H4 (cell line): ENCODE measurements at places on chromosomes 5 and 9.

- peak; percentile 3 for DNase-seq
Measured at GRCh38 chr9:93422977-93423616, 28.4 kb upstream of the FAM120A start.

DNA sequence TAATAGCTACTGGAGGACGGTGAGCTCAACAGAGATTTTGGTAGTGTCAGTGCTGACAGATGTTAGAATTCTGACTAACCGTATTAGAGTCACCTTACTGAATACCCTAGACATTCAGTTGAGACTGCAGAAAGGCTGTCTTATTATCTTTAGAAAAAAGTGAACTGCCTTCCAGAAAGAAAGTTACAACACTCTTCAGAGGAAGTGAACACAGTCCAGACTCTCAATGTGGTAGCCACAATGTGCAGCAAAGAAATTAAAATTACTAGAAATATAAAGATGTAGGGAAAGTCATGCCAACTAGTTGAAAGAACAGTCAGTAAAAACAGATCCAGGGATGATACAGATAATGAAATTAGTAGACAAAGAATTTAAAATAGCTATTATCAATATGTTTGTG is 47.1 kb upstream of the COL15A1 start:
- no peak for DNase-seq

DNA sequence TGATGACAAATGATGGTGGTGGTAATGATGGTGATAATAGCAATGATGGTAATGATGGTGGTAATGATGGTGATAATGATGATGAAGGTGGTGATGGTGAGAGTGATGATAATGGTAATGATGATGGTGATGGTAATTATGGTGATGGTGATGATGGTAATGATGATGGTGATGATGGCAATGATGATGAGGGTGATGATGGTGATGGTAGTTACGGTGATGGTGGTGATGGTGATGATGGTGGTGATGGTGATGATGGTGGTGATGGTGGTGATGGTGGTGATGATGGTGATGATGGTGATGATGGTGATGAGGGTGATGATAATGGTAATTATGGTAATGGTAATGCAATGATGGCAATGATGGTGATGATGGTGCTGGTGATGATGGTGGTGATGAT is 91.1 kb downstream of the DAP start:
- no peak for DNase-seq

- no peak for DNase-seq
Measured at GRCh38 chr5:154516475-154516874, 38.4 kb upstream of the HAND1 start.

DNA sequence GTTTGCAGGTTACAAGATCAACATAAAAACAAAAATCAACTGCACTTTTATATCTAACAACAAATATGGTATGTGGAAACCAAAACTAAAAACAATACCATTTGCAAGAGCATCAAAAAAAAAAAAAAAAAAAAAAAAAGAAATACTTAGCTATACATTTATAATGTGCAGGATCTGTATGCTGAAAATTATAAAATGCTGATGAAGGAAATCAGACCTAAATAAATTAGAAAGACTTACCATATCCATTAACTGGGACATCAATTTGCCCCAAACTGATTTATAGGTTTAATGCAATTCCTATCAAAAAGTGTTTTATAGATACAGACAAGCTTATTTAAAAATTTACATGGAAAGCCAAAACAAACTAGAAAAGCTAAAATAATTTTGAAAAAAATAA is 60.4 kb upstream of the OTP start:
- DNase-seq, result no peak

DNA sequence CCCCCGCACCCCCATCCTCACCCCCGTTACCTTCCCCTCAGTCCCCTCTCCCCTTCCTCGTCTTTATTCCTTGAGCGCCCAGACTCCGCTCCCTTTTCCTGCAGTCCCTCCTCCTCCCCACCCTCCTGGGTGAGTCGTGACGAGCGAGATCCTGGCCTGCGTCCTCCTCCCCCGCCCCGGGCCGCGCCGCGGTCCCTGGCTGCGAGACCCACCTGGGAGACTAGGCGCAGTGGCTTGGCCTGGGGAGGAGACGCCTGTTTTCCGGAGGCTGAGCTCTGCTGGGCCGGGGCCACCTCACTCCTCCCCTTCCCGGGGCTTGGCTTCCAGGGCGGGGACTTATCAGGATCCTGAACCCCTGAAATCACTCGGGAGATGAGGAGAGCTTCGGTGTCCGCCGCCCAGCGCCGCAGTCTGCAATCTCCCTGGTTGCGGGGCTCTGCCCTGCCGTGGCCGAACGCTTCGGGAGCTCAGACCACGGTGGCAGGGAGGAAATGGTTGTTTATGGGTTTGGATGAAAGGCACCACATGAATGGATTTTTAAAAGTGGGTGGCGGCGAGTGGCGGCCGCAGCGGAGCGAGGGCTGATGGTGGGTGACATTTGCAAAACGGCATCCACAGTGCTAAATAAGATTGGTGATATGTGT is 984 bp downstream of the STXBP1 start:
- peak; percentile 19 for DNase-seq

DNA sequence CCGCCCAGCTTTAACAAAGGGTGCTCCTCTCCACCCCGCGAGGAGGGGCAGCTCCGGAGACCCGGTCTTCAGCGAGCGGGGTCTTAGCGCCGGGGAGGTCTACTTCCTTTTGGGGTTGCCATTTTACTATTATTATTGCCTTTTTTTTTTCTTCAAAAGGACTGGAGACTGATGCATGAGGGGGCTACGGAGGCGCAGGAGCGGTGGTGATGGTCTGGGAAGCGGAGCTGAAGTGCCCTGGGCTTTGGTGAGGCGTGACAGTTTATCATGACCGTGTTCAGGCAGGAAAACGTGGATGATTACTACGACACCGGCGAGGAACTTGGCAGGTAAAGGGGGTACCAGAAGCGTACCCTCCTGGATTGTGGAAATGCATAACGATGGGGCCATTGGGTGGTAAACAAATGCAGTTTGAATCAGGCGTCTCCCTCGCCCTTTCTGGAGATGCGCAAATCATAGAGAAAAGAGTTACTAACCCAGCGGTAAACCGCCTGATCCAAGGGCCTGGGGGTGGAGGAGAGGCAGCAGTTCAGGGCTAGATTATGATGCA is 1.2 kb downstream of the DAPK1 start:
- no peak for DNase-seq

- peak; percentile 24 for DNase-seq
Measured at GRCh38 chr5:53403291-53403690, 77.1 kb upstream of the FST start.

DNA sequence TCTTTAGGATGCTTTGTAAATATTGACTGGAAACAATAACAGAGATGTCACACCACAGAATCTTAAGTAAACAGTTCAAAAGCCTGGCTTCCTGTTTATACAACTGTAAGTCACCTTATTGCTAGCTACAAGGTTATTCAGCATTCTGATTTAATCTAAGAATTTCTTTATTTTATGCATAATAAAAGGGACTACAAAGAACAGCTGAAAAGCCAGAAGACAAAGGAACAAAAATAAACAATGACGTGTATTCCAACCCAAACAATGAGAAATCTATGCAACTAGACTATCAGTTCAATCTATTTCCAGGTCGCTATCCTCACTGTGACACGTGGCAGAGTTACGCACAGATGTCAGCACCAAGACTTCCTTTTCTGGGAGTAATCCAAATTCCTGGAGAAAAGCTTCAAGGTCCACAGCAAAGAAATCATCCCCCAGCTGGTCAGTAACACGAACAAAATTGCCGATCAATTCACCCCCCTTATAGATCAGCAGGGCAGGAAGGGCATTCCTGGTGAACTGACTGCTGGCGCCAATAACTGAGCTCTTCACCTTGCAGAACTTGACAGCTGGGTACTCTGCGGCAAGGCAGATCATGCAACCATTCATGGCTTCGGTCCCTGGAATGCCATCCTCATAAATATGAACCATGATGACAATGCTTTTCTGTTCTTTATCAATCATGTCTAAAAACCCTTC is 8.4 kb downstream of the PDCL start:
- peak; percentile 32 for DNase-seq

- DNase-seq, result peak; percentile 87
Measured at GRCh38 chr5:140251527-140251973, 51.4 kb downstream of the PFDN1 start.
